ENCODE measurements at places on chromosomes 4 and X.

GRCh38 chr4:189597341-189597740 lies 343.3 kb upstream of the FRG1 start:
- DNase-seq = no peak

DNA sequence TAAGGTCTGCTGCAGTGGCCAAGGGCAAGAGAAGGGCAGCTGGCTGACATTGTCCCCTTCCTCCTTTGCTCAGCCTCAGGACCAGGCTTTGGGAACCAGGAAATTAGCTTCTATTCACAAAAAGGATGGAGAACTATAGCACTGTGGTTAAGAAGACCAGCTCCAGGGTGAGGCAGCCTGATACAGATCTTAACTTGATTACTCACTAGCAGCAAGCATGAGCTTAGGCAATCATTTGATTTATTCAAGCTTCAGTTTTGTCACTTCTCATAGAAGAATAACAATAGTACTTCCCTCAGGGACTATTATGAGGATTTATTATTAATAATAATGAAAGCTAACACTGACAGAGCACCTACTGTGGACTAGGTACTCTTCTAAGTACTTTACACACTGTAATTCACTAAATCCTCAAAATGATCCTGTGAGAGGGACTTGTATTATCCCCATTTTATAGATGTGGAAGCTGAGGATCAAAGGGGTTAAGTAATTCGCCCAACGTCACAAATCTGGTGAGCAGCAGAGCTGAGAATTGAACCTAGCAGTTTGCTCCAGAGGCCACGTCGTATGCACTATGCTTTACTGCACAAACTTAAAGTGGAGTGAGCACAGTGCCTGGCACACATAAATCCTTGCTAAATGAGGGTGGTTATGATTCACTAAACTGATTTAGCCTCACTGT lies 130.4 kb upstream of the PAK3 start:
- no peak for DNase-seq

- no peak for DNase-seq
These were observed 1.4 kb upstream of the WDR13 start for GRCh38 chrX:48595929-48596328.

GRCh38 chrX:47878198-47878597 lies 41.5 kb downstream of the ZNF81 start:
- DNase-seq = no peak

DNA sequence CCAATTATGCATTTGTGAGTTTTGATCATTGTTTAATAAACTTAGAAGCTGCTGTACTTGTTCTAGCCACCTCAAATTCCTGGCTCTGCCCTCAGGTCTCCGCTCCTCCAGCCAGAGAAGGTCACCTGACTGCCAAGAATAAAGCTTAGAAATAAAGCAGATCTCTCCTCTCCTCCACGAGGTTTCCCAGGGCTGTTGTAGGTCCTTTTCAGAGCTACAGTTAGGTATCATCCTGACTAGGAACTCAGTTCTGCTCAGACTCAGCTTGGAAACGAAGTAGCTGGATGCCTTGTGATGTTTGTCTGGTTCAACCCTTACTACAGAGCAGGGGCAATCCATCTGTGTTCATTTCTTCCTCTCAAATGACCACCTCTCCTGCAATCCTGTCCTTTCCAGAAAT lies 79.1 kb upstream of the RAPGEF2 start:
- DNase-seq = no peak

GRCh38 chrX:45063319-45064095 lies 137.2 kb downstream of the DIPK2B start:
- DNase-seq = no peak

- DNase-seq = peak; percentile 59
These were observed 17.0 kb upstream of the PAPSS1 start for GRCh38 chr4:107736924-107737448.

Data from CD4-positive, alpha-beta T cell treated with Interleukin-6 for 4 hours (primary cell).